ENCODE measurements at places on chromosomes 12 and 14. TPM values are rescaled to one million over a fixed set of nuclear protein-coding genes. Genes with fewer than 3 reads are reported as not detected.

SAMD4A gene
- 3.1 TPM for total RNA-seq

LRRC10 gene
- not detected for total RNA-seq

GARIN6 gene
- not detected for total RNA-seq

TEX52 gene
- not detected for total RNA-seq

RILPL1 gene
- total RNA-seq = 6.0 TPM

KERA gene
- not detected for total RNA-seq

CDCA3 gene
- total RNA-seq = 14.5 TPM

PLBD2 gene
- 16.0 TPM for total RNA-seq

CMTM5 gene
- not detected for total RNA-seq

PMCH gene
- not detected for total RNA-seq

- peak within 1 kb of the TSS; percentile 92 for H3K27ac ChIP-seq
- H3K27me3 ChIP-seq = no peaks in the 10 kb centered on the region
- H3K36me3 ChIP-seq = no peaks in the 10 kb centered on the region
- H3K4me3 ChIP-seq = peak within 1 kb of the TSS; percentile 80
- no peak for DNase-seq
These were observed at the start of gene KDM2B for GRCh38 chr12:121580959-121581685. KDM2B (minus strand) TSS chr12:121581023; CDS start chr12:121580911, 112 bp downstream.

GRCh38 chr14:50308363-50308915 is 3.6 kb downstream of the L2HGDH start:
- no peak overlapping the region for H3K27ac ChIP-seq
- H3K36me3 ChIP-seq = no peaks in the 10 kb centered on the region
- no peak for DNase-seq

DNA sequence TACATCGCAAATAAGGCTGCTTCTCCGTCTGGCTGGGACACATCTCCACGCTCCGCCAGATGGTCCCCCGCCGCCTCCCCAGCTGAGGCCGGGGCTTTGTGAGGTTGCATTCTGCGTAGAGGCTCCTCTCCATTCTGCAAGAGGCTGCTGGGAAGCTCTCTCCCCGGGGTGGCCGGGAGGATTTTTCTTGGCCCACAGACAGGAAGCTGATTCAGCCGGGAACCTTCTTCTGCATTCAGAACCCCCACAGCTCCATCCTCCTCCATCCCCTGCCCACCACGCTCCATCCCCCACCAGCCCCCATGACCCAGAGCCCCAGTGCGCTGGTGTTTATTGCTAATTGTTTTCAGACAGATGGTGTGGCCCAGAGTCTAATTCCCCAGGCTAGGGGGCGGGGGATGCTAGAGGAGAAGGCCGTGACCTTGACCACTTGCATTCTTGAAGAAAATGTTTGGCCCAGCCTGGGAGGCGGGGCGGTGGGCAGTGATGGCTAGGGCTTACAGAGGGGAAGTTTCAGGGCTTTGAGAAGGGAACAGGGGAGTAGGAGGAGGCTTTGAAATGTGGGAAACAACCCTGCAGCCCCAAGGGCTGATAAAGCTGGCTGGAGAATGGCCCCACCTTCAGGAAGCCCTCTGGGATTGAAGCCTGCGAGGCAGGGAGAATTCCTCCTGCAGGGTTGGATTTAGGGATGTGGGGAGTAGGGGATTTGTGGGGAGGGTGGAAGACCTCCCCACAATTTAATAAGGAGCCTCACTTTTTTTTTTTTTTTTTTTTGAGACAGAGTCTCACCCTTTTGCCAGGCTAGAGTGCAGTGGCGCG is 88.5 kb upstream of the NCOR2 start:
- peak overlapping the region; percentile 79 for H3K27ac ChIP-seq
- peaks cover 17% of the 10 kb centered on the region for H3K4me1 ChIP-seq
- no peaks in the 10 kb centered on the region for H3K27me3 ChIP-seq
- H3K4me3 ChIP-seq = peak overlapping the region; percentile 5
- no peak for DNase-seq

DNA sequence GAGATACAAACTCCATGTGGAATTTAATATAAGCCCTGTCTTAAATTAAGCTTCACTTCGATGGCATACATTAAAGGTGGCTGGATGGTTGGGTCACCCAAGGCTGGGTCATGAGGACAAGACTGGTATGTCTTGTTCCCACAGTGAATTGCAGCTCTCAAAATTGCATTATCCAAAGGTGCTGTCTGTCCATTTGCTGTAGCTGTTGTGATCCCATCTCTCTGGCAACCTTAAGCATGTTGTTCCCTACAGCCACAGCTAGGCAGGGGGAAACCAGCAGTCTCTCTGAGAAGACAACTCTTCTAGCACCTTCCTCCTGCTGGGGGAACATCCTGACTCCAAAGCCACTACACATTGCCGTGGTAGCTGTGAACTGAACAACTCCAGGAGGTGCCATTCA is 187.0 kb downstream of the NUAK1 start:
- no peak for DNase-seq
- H3K4me1 ChIP-seq = no peaks in the 10 kb centered on the region
- H3K27ac ChIP-seq = no peak overlapping the region
- no peaks in the 10 kb centered on the region for H3K27me3 ChIP-seq
- H3K4me3 ChIP-seq = no peak overlapping the region

DNA sequence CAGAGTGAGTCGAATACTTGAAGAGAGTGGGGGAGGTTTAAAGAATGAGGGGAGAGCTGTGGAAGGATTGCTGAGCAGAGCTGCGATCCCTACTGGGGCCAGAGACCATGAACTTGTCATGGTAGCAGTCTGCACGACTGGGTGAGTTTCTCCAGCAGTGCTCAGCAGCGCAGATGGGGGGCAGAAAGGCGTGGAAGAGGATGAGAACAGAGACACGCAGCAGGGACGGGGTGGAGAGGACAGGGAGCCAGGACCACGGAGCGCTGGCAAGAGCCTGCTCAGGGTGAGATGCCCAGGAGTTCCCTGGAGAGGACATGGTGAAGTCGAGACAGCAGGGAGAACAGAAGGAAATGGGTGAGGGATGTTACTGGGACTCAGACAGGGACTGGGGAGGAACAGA is 2.1 kb upstream of the AQP6 start:
- DNase-seq = no peak
- H3K4me3 ChIP-seq = no peak overlapping the region
- H3K27ac ChIP-seq = no peak overlapping the region
- H3K36me3 ChIP-seq = no peaks in the 10 kb centered on the region
- peaks cover 13% of the 10 kb centered on the region for H3K4me1 ChIP-seq

DNA sequence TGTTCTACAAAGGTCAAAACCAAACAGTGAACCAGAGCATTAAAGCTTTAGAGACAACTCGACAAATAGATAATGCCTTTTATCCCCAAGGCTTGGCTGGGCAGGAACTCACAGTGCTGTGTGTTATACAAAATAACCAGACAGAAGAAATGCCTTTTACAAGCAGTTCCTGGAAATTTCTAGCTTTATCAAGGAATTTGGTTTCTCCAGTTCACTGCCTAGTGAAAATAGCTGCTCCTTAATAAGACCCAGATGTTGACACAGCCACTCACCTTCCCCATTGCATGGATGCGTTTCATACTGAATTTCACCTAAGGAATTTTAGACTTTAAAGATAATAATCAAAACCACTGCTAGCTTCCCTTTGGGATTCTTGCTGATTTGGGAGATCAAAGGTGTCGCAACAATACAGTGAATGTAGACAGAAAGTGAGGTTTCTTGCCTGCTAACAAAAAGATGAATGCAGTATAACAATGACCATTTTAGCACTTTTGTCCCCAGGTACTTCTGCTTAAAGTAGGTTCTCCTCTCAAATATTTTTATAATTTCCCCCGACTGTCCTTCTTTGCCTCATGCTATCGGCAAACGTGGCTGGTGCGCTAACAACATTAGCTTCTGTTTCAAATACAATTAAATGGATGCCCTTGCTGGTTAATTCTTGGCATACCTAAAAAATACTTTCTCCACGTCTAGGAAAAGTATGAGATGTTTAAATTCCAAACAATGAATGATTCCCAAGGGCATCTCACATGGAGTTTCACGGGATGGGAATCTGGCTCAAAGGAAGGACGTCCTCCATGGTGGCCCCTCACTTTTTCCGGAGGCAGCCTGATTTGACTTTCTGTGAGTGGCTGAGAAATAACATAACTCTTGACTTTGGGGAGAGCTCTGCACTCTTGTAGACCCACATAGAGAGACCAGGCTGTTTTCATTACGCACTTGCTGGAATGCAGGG is 162.4 kb downstream of the C12orf75 start:
- H3K4me3 ChIP-seq = no peak overlapping the region
- H3K27ac ChIP-seq = no peak overlapping the region
- H3K4me1 ChIP-seq = no peaks in the 10 kb centered on the region
- DNase-seq = no peak
- no peaks in the 10 kb centered on the region for H3K27me3 ChIP-seq
- no peaks in the 10 kb centered on the region for H3K36me3 ChIP-seq

DNA sequence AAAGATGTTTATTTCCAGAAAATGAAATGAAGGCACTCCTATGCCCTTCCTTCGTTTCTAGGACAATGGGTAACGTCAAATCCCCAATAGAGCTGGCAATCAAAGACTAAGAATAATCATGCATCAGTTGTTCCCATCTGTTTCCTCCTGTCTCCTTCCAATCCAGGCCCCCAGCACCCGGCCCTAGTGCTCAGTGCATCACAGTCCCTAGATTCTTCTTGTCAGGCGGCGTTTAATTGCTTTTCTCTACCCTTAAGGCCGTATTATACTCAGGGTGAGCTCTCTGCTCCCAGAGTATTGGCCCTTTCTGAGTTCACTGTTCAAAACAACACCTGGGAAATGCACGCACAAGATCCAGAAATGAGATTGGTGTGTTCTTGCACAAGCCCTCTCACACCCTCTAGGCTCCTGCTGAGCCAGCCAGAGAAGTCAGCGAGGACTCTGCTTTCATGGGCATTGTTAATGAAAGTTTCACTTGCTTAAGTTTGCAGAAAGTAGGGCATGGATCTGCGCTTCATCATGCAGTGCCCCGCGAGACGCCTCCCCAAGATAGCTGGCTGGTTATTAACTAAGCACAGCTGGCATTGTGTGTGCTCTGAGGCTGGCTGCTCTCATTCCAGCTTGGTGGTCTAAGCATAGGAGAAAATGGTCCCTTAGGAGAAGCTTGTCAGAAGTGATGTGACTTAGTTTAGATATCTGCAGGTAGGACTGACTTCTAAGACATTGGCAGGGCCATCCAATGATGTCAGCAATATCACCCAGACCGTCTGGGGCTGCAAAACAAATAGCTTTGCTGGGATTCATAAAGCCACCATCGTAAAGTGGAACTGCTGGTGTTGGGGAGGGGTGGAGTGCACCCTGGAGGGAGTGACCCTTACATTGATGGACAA is 28.7 kb downstream of the CRACR2A start:
- DNase-seq = no peak
- H3K36me3 ChIP-seq = no peaks in the 10 kb centered on the region
- H3K27me3 ChIP-seq = no peaks in the 10 kb centered on the region
- H3K4me1 ChIP-seq = no peaks in the 10 kb centered on the region

DNA sequence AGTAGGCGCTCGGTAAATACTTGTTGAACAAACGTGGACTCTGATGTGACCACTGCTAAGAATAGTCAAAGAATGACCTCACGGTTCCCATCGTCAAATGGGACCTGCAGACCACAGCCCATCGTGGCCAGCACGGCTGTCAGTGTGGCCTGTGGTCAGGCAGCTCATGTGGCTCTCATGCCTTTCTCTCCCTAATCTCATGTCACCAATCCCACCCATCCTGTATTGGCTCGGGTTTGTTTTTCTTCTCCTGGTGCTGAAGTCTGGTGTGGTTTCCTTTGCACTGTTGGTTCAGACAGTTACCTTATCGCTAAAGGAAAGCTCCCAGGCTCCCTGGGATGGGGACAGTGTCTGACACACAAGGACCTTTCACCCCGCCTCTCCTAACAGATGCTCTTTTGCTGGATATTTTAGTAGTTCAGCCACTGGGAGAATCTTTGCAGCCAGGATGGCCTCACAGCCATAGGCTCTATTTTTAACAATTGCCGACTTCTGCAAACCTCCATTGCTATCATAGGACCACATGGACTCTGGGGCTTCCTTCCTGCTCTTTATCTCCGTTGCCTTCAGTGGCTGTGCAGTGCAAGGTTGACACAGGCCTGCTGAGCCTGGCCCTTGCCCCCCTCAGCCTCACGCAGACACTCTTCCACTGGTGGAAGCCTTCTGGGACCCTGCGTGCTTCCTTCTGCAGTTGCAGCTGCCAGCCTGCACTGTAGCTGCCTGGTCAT is 293.1 kb upstream of the FKBP4 start:
- DNase-seq = no peak
- no peaks in the 10 kb centered on the region for H3K27me3 ChIP-seq
- no peak overlapping the region for H3K27ac ChIP-seq
- no peak overlapping the region for H3K4me3 ChIP-seq

GRCh38 chr12:8995021-8995775 is 5.9 kb downstream of the KLRG1 start:
- no peak for DNase-seq
- H3K27me3 ChIP-seq = no peaks in the 10 kb centered on the region
- no peaks in the 10 kb centered on the region for H3K36me3 ChIP-seq
- H3K4me1 ChIP-seq = no peaks in the 10 kb centered on the region
- no peak overlapping the region for H3K4me3 ChIP-seq

- H3K4me1 ChIP-seq = peaks cover 14% of the 10 kb centered on the region
- DNase-seq = no peak
- H3K27ac ChIP-seq = peak overlapping the region; percentile 85
- H3K27me3 ChIP-seq = no peaks in the 10 kb centered on the region
- peaks cover 8% of the 10 kb centered on the region for H3K36me3 ChIP-seq
- peak overlapping the region; percentile 82 for H3K4me3 ChIP-seq
These were observed 815 bp downstream of the COQ10A start for GRCh38 chr12:56267443-56268071.

DNA sequence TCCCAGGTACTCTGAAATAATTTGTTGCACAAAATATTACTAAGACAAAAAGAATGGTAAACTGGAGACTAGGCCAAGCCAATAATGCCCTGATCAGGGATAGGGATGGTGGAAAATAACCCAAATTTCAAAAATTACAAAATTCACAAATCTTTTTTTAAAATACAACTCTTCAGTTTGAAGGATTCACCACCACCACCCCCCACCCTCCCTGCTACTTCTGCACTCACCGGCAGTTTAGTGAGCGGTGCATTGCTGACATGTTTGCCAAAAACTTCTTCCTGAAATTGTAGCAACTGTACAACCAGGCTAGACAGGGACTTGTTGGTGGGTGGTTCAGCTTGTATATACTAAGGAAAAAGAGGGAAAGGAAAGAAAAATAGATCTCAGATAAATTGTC is 2.3 kb downstream of the SMARCC2 start:
- no peak overlapping the region for H3K4me3 ChIP-seq
- H3K4me1 ChIP-seq = peaks cover 25% of the 10 kb centered on the region
- H3K36me3 ChIP-seq = peaks cover 54% of the 10 kb centered on the region
- no peak for DNase-seq

DNA sequence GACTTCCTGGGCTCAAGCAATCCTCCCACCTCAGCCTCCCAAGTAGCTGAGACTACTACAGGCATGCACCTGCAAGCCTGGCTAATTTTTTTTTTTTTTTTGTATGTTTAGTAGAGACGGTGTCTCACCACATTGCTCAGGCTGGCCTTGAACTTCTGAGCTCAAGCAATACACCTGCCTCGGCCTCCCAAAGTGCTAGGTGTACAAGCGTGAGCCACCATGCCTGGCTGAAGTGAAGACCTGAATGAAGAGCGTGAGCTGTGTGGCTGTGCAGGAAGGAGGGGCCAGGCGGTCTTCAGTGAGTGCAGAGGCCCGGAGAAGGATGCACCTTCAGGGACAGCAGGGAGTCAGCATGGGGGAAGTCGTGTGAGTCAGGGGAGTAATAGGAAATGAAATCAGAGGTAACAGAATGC is 14.9 kb upstream of the NFKBIA start:
- no peak overlapping the region for H3K27ac ChIP-seq
- H3K36me3 ChIP-seq = no peaks in the 10 kb centered on the region
- DNase-seq = no peak

GRCh38 chr12:57299514-57300016 is 48.6 kb upstream of the STAC3 start:
- no peak for DNase-seq
- no peaks in the 10 kb centered on the region for H3K27me3 ChIP-seq
- H3K4me3 ChIP-seq = no peak overlapping the region
- no peaks in the 10 kb centered on the region for H3K4me1 ChIP-seq
- no peak overlapping the region for H3K27ac ChIP-seq
